ENCODE measurements at places on chromosomes 5 and 9. TPM values are rescaled to one million over a fixed set of nuclear protein-coding genes. Genes with fewer than 3 reads are reported as not detected.

GRCh38 chr9:126131066-126132010, 195.3 kb upstream of the MVB12B start:
- H3K4me1 ChIP-seq, result peaks cover 1% of the 10 kb centered on the region
- H3K27me3 ChIP-seq, result no peaks in the 10 kb centered on the region
- DNase-seq, result no peak
- H3K27ac ChIP-seq, result no peak overlapping the region
- H3K4me3 ChIP-seq, result no peak overlapping the region

GRCh38 chr5:26390608-26391007, 647.8 kb downstream of the CDH9 start:
- peaks cover 4% of the 10 kb centered on the region for H3K36me3 ChIP-seq
- H3K4me1 ChIP-seq, result peaks cover 24% of the 10 kb centered on the region
- no peak for DNase-seq
- peaks cover 8% of the 10 kb centered on the region for H3K27me3 ChIP-seq
- H3K4me3 ChIP-seq, result no peak overlapping the region

GRCh38 chr5:60699288-60699608, 718 bp downstream of the DEPDC1B start:
- DNase-seq, result no peak
- H3K27ac ChIP-seq, result peak overlapping the region; percentile 86
- peaks cover 5% of the 10 kb centered on the region for H3K27me3 ChIP-seq
- H3K4me3 ChIP-seq, result peak overlapping the region; percentile 92
- H3K36me3 ChIP-seq, result no peaks in the 10 kb centered on the region

DNA sequence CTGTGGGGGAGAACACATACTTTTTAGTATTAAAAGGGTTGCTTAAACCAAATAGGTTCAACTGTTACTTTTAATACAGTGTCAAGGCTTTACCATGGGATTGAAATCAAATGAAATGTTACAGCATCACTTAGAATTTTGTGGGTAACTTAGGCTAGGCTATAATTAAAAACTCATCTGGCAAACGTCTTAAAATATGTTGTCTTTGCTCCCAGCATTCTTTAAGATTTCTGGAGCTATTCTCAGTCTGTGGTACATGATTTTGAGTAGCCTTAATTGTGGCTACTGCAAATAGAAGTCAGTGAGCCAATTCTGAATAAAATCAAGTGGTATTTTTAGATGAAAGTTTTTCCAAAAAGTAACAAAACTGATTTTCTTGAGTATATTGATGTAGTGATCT, 30.7 kb downstream of the UHRF2 start:
- H3K4me1 ChIP-seq, result no peaks in the 10 kb centered on the region
- H3K36me3 ChIP-seq, result no peaks in the 10 kb centered on the region
- no peaks in the 10 kb centered on the region for H3K27me3 ChIP-seq
- DNase-seq, result no peak
- no peak overlapping the region for H3K27ac ChIP-seq
- H3K4me3 ChIP-seq, result no peak overlapping the region

GRCh38 chr9:68515326-68516017, 25.2 kb downstream of the TMEM252 start:
- H3K36me3 ChIP-seq, result no peaks in the 10 kb centered on the region
- no peaks in the 10 kb centered on the region for H3K4me1 ChIP-seq
- DNase-seq, result no peak
- no peak overlapping the region for H3K27ac ChIP-seq

C9orf85 gene
- total RNA-seq, result 11.1 TPM

CNTNAP3 gene
- 12.6 TPM for total RNA-seq

ADAMTS12 gene
- 0.54 TPM for total RNA-seq

AQP7 gene
- total RNA-seq, result not detected

PLEKHG4B gene
- total RNA-seq, result 49.4 TPM

SLC4A9 gene
- total RNA-seq, result not detected

PDE8B gene
- total RNA-seq, result 1.1 TPM

PCDHB6 gene
- total RNA-seq, result 7.2 TPM

Measured in glutamatergic neuron (in vitro differentiated cells).